ENCODE measurements at places on chromosomes 1 and 21.
A peak's percentile ranks its signal among the peaks of the same experiment; 100 is the strongest.

DNA sequence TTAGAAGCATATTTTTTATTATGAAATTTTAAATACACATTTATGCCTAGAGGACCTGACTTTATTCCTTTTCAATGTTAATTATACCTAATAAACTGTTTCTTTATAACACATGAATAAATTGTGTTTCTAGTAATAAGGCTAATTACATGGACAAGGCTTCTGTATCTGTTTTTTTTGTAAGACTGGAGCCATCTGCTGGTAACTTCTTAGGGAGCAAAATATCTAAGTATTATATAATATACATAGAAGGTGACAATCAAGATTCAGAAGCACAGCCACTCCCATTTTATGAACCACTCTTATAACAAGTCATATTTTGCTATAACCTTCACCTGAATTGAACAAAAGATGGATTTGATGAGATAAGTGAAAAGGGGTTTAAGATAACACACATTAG lies 84.2 kb downstream of the LBR start:
- DNase-seq = no peak

DNA sequence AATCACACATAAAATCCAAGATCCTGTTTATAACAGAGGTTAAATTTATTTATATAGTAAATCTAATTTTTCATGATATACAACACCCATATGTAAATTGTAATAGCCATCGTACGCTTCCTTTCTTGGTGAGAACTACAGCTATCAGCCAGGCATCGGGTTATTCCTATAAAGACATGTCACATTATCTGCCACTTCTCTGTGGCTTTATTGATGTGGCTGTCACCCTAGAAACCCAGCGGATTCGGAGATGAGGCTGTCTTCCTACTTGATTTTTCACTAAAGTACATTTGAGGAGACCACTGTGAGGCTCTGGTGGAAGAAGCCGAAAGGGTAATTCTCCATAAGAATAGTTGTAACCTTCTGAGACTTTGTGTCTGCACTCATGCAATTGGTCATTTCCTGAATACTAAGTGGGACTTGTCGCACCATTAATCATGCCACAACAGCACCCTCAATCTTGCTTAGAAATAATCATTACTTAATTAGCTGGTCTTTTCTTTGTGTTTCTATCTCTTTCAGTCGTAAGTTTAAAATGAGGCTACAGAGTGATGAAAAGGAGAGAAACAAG lies 106.0 kb downstream of the NTNG1 start:
- no peak for DNase-seq

- DNase-seq = no peak
These were observed 62.6 kb upstream of the MACF1 start for GRCh38 chr1:39141925-39142324.

DNA sequence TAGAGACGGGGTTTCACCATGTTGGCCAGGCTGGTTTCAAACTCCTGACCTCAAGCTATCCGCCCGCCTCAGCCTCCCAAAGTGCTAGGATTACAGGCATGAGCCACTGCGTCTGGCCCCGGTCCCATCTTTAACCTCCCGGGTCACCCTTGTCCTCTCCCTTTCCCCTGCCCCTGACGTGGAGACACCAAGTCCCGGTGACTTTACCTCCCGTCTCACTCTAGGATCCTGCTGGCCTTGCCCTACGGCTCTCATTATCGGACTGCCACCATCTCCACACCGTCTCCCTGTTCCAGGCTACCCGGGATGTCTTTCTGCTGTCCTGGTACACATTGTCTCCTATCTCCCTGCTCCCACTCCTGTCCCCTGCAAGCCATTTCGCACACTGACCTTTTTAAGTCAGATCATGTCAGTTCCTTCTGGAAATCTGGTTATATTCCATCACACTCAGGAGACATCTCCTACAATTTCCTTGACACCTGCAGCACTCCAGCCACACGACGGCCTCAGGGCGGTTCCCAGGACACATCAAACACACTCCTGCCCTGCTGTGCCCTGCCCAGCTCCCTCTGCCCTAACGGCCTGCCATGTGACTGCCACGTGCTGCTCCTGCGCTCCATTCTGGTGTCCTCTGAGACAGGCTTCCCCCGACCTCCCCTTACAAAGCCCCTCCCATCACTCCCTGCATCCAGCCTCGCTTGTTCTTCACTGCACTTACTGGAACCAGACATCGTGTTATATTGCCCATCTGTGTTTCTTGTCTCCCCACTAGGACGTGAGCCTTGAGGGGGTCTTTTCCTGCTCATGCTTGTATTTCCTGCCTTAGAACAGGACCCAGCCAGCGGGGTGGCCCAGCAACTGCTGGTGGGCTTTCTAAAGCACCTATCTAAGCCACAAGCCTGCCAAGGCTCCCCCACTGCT lies 32.7 kb downstream of the TTC39A start:
- DNase-seq = no peak

- DNase-seq = no peak
These were observed 71.9 kb upstream of the GOLT1A start for GRCh38 chr1:204285436-204286305.

- DNase-seq = no peak
These were observed 68.7 kb downstream of the DNTTIP2 start for GRCh38 chr1:93810316-93810715.

- DNase-seq = no peak
These were observed 40.2 kb upstream of the CYP4X1 start for GRCh38 chr1:46983166-46983829.

DNA sequence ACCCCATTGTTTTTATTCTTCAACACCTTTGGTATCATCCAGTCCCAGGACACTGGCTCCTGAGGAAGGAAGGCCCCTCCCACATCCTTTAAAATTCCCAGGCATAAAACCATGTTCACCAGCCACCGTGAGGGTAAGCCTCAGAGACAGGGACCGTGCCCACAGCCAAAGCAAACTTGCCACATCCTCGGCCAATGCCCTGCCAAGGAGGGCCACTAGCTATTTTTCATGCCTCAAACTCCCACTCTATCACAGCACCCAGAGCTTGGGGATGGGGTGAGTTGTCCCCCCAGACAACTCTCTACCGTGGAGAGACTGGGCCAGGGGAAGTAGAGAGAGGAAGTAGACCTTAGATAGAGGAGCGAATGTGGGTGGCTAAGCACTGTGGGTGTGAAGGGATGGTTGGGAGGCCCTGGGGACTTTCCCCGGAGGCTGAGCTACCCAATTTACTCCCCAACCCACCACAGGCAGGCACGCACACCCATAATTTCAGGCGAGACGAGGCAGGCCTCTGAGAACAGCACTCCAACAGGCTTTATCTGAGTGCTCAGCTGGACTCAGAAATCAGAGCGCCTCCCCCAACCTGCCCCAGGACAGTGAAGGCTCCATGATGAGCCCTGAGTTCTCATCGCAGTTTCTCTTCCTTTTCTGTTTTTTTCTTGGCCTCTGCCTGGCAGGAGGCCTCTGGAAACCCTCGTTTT lies 15.9 kb upstream of the BTG2 start:
- DNase-seq = peak; percentile 93

GRCh38 chr1:194717334-194717733 lies 1530.9 kb upstream of the B3GALT2 start:
- no peak for DNase-seq

GRCh38 chr1:237170149-237170548 lies 128.2 kb downstream of the RYR2 start:
- DNase-seq = no peak

GRCh38 chr1:109557520-109557919 lies 9.1 kb downstream of the GNAI3 start:
- DNase-seq = no peak

- no peak for DNase-seq
These were observed 4.7 kb upstream of the PFKL start for GRCh38 chr21:44295163-44295573.

- no peak for DNase-seq
These were observed 2.0 kb upstream of the MARCKSL1 start for GRCh38 chr1:32337855-32338636.

DNA sequence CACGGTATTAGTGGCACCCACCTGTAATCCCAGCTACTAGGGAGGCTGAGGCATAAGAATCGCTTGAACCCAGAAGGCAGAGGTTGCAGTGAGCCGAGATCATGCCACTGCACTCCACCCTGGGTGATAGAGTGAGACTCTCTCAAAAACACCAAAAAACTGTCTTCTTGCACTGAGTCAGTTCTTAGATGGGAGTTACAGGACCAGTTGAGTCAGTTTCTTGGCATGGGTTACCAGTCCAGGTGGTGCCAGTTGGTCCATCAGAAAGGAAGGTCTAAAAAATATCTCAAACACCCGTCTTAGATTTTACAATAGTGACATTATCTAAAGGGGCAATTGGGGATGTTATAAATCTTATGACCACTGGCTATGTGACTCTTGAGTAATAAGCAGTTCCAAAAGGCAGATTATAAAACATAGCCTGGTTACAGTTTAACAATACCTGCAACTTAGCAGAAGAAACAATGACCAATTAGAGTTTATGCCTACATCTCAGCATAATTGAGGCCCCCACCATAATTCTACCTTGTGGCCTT lies 206.9 kb upstream of the FGGY start:
- DNase-seq = no peak

DNA sequence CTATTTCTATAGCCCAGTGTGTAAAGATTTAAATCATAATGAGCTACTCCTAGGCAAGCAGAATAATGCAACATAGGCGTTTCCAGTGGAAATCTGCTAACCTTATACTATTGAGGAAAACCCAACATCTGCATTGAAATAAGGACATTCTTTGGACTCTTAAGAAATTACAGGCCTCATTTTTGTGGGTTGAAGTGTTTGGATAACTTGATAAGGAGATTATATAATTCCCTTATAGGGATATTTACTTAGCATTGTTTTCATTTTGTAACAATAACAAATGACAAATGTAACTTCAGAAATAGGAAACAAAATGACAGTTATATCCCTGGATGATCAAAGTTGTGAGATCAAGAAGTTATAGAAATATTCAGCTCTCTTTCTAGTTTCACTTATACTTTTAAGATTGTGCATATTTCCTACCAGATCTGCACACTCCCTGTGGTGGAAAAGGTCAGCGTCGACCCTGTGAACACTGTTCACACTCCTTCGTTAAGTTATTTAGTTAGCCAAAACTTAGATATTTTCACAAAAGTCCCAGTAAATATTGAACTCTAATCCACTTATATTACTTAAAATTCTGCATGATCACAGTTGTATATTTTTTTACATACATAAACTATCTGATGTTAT lies 284.4 kb upstream of the C1orf105 start:
- DNase-seq = no peak

- no peak for DNase-seq
These were observed 4.1 kb downstream of the COL6A1 start for GRCh38 chr21:45985471-45986315.

DNA sequence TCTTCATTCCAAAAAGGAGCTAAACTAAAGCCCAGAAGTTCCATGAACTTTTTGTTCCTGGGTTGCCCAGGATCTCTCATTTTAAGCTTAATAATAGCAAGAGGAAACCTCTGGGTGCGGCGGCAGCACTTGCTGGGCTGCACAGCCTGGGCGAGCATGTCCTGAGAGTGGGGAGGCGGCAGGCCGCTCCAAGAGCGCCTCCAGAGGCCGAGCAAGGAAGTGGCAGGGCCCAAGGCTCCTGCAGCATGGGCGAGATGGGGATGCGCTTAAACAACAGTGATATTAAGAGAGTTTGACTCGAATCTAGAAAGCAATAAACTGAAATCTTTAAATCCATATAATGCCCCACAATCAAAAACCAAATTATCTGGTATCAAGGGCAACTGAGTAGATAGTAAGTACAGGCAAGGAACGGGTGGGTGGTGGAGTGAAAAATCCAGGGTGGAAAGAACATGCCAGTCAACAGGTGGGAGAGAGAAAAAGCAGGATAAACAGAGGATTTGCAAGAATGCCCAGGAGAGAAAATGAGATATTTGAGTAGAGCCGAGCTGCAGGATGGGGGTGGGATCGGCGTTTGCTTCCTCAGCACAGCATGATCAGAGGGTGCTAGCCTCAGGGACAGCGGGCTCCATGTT lies 14.1 kb upstream of the TNR start:
- no peak for DNase-seq

DNA sequence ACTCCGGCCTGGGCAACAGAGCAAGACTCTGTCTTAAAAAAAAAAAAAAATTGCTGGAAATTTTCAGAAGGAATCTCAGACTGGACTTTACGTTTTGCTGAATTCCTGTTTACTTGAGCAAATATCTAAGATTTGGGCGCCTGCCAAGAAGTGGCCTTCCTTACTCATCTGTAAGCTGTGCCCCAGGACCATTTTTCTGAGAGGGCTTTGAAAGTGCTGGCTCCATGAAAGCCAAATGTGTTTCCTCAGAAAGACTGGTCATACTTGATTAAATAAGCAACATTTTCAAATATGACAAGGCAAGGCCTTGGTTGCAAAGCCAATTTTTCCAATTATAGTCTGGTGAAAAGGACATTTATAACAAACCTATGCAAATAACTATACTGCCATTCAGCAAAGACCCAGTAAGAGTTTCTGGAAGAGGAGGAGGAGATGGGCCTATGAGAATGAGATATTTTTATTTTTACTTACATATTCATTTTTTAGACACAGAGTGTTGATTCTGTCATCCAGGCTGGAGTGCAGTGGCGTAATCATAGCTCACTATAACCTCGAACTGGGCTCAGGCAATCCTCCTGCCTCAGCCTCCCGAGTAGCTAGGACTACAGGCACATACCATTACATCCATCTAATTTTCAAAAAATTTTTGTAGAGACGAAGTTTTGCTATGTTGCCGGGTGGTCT lies 56.3 kb upstream of the HTR1D start:
- DNase-seq = no peak

GRCh38 chr1:77534456-77534855 lies 148.0 kb downstream of the ZZZ3 start:
- DNase-seq = no peak

DNA sequence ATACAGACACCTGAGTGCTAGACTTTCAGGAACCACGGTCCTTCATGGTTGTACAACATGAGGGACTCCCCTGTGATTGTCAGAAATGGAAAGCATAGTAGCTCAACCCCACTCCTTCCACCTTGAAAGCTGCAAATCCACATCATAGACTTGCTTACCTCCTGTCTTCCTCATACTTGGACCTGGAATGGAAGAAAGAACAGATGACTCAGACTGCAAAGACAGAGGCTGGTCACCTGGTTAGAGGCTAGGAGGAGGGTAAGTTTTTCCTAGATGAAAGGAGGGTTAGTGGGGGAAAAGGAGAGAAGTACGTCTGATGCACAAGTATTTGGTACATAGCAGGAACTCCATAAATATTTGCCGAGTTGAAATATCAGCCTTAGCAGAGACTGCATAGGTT lies 37.2 kb downstream of the LRRC71 start:
- no peak for DNase-seq

DNA sequence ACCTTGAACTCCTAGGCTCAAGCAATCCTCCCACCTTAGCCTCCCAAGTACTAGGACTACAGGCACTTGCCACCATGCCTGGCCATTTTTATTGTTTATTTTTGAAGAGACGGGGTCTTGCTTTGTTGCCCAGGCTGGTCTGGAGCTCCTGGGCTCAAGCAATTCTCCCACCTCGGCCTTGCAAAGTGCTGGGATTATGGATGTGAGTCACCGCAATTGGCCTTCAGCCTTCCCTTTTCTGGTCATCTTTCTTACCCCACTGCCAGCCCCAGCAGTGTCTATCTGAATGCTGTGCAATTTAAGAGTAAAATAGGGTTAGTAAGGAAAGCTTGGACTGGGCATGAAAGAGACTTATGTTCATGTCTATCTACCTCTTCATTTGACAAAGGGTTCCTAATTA lies 6.1 kb upstream of the KLF17 start:
- DNase-seq = no peak

- DNase-seq = no peak
These were observed 373.4 kb downstream of the SEC16B start for GRCh38 chr1:177596485-177596884.

- DNase-seq = no peak
These were observed 243.0 kb downstream of the KAZN start for GRCh38 chr1:14841456-14841855.
